ENCODE measurements at places on chromosomes 5 and 9. TPM values are rescaled to one million over a fixed set of nuclear protein-coding genes. Genes with fewer than 3 reads are reported as not detected.

PTGDS gene
- total RNA-seq = 7.0 TPM

GRCh38 chr9:93369686-93370085, 81.8 kb upstream of the FAM120A start:
- DNase-seq = no peak

DNA sequence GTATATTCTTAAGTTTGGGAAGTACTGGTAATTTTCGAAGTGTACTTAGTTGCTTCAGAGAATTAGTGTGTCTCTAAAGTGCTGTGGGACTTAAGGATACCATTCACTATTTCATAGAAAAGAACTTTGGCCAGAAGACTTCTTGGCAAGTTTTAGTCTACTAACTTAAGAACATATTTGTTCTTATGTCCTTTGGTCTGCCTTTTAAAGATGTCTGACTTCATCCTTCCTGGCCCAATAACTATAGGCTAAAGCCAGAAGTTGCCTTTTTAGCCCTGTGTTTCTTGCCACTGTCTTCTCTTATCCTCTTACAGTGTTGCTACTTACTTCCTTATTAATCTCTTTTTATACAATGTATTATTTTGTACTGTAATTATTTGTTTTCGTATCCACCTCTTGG, 6.3 kb downstream of the RBM27 start:
- no peak for DNase-seq

GRCh38 chr5:103394676-103395075, 136.1 kb downstream of the MACIR start:
- no peak for DNase-seq

DNA sequence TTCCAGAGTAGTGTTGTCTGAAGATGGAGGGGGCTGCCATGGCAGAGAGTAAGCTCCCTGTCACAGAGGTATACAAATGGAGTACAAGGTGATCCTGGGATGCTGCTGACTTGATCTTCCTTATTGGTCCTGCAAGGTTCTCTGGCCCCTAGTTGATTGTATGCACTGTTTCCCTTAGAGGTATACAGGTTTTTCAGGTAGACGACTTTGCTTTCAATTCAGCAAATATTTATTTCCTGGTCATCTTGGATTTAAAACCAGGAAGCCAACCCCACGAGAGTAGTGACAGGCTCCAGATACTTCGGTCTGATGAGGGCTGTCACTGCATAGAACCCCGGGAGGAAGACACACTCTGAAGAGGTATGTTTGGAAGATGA, 16.5 kb upstream of the TRIM14 start:
- DNase-seq = no peak

DNA sequence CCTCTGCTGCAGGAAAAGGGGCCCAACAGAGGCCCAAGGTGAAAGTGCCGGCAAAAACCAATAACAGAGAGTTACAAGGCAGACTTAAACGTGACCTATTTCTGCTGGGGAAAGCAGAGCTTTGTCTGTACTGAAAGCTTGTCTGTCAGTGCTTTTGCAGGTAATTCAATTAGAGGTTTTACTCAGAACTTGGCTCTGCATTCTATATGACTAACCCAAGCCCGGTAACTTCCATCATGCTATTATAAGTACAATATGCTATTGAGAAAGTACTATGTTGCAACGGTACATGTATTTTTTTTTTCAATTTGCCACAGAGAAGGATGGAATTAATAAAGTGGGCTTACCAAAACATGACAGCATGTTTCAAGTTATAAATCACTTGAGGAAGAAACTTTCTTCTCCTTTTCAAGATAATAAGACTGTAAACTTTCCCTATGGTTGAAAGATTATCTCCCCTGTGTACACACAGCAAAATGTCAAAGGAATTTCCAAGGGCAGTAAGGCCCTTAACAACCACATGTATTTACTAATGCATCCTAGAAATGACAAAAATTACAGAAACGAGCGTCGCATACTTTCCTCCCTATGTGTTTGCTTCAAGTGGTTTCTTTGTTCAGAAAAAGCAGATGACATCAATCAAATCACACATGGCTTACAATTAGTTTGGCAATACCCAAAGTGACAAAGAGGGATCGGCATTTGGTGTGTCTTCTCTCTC, 282.4 kb downstream of the EFNA5 start:
- DNase-seq = peak; percentile 21

GRCh38 chr9:91824601-91825305, 125.3 kb downstream of the ROR2 start:
- DNase-seq = no peak

DNA sequence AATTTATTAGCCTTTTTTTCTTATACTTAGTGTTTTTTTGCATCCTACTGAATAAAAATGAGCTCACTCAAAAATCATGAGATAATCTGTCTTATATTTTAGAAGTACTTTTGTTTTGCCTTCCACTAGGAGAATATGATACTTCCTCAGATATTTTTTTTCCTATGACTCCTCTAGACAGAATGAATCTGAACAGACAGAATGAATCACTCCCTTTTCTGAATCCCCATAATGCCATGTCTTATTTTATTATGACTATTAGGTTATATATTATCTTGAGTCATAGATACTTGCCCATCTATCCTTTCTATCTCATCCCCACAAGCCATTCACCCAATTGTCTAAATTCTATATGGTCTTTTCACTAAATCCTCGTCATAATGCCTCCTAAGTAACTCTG, 134.6 kb downstream of the BRINP1 start:
- no peak for DNase-seq

GRCh38 chr5:127290019-127290945, at the start of gene MEGF10:
MEGF10 (plus strand) TSS chr5:127290796; CDS start chr5:127331309, 40,513 bp downstream.
- DNase-seq = no peak

TMC1 gene
- not detected for total RNA-seq

DNA sequence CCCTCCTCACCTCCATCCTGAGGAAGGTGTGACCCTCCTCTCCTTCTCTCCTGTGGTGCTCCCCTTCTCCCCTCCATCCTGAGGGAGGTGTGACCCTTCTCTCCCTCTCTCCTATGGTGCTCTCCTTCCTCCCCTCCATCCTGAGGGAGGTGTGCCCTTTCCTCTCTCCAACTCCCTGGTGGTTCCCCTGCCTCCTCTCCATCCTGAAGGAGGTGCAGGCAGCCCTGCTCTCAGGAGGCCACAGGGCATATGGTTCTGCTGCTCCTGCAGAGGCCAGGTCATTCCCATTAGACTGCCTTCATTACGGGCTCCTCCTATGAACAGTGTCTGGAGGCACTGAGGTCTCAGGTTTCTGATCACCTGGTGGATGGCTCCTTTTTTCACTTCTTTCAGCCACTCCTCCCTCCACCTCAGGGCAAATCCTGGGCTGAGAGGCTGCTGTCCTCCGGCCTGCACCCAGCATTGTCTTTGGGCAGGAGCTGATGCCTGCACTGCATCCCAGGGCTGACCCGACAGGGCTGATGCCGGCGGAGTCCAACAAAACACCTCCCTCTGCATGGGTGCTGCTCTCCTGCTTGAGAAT, 197.1 kb downstream of the MED10 start:
- no peak for DNase-seq
